ENCODE measurements at places on chromosomes 4 and X.

- no peak for DNase-seq
- no peak overlapping the region for H3K27ac ChIP-seq
- no peaks in the 10 kb centered on the region for H3K36me3 ChIP-seq
- H3K4me1 ChIP-seq = no peaks in the 10 kb centered on the region
- no peaks in the 10 kb centered on the region for H3K27me3 ChIP-seq
Observed at GRCh38 chrX:149282909-149283308, 222.2 kb downstream of the IDS start.

- no peaks in the 10 kb centered on the region for H3K27me3 ChIP-seq
- no peaks in the 10 kb centered on the region for H3K36me3 ChIP-seq
- no peak overlapping the region for H3K4me3 ChIP-seq
- H3K4me1 ChIP-seq = no peaks in the 10 kb centered on the region
Observed at GRCh38 chr4:148923881-148924280, 481.7 kb upstream of the NR3C2 start.

GRCh38 chr4:106039796-106040195, 144.5 kb downstream of the NPNT start:
- no peak for DNase-seq
- no peak overlapping the region for H3K4me3 ChIP-seq
- H3K36me3 ChIP-seq = no peaks in the 10 kb centered on the region
- H3K4me1 ChIP-seq = peaks cover under 1% of the 10 kb centered on the region

- no peaks in the 10 kb centered on the region for H3K27me3 ChIP-seq
- H3K4me1 ChIP-seq = no peaks in the 10 kb centered on the region
- H3K36me3 ChIP-seq = no peaks in the 10 kb centered on the region
- H3K27ac ChIP-seq = no peak overlapping the region
- no peak overlapping the region for H3K4me3 ChIP-seq
- DNase-seq = no peak
Observed at GRCh38 chr4:159298502-159298901, 195.6 kb downstream of the RAPGEF2 start.

DNA sequence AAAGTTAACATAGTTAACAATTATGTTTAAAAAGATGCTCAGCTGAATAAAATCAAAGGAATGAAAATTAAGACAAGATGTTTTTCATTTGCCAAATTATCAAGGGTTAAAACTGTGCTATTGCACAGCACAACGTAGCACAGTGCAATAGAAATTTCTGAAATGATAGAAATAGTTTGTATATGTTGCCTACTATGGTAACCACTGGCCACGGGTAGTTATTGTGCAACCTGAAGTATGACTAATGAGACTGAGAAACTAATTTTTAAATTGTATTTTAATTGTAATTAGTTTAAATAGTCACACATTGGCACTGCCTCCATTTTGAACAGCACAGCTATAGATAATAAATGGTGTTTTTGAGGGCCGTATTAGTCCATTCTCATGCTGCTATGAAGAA, 343.1 kb upstream of the FAM241A start:
- H3K36me3 ChIP-seq = no peaks in the 10 kb centered on the region
- no peak overlapping the region for H3K4me3 ChIP-seq
- no peak overlapping the region for H3K27ac ChIP-seq
- no peak for DNase-seq
- H3K27me3 ChIP-seq = no peaks in the 10 kb centered on the region

GRCh38 chr4:183738081-183738673, 79.1 kb downstream of the TRAPPC11 start:
- H3K36me3 ChIP-seq = no peaks in the 10 kb centered on the region
- H3K27ac ChIP-seq = no peak overlapping the region
- DNase-seq = no peak
- H3K27me3 ChIP-seq = no peaks in the 10 kb centered on the region
- H3K4me3 ChIP-seq = no peak overlapping the region

- peaks cover 5% of the 10 kb centered on the region for H3K36me3 ChIP-seq
- H3K27ac ChIP-seq = no peak overlapping the region
- no peaks in the 10 kb centered on the region for H3K27me3 ChIP-seq
- H3K4me1 ChIP-seq = no peaks in the 10 kb centered on the region
- DNase-seq = no peak
Observed at GRCh38 chr4:26723216-26723615, 137.4 kb upstream of the STIM2 start.

GRCh38 chrX:140822184-140822583, 112.6 kb downstream of the LINC00632 start:
- no peaks in the 10 kb centered on the region for H3K36me3 ChIP-seq
- H3K4me1 ChIP-seq = no peaks in the 10 kb centered on the region
- no peak overlapping the region for H3K4me3 ChIP-seq
- DNase-seq = no peak

GRCh38 chr4:120536884-120537283, 385.6 kb downstream of the PRDM5 start:
- H3K4me1 ChIP-seq = no peaks in the 10 kb centered on the region
- no peaks in the 10 kb centered on the region for H3K36me3 ChIP-seq
- no peak overlapping the region for H3K4me3 ChIP-seq
- H3K27me3 ChIP-seq = no peaks in the 10 kb centered on the region

DNA sequence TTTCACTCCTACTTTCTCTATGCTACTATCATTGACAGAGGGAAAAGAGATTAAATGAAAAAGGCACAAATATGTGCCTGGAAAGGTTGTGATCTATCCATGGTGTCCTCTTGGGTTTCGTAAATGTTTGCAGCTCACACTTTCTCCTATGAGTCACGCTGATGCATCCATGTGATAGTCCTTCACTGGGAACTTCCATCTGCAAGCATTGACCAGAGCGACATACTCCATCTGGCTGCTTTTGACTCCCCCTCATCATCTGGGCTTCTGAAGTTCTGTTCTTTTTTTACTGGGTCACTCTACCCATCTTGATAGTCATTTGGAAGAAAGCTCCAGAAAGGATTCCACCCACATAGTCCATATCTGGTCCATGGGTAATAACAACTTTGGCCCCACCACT, 84.7 kb upstream of the NDST3 start:
- H3K27me3 ChIP-seq = no peaks in the 10 kb centered on the region
- H3K4me1 ChIP-seq = no peaks in the 10 kb centered on the region
- DNase-seq = no peak
- no peaks in the 10 kb centered on the region for H3K36me3 ChIP-seq
- no peak overlapping the region for H3K4me3 ChIP-seq
- no peak overlapping the region for H3K27ac ChIP-seq

GRCh38 chr4:57184378-57185029, 74.3 kb upstream of the IGFBP7 start:
- no peak overlapping the region for H3K27ac ChIP-seq
- no peaks in the 10 kb centered on the region for H3K4me1 ChIP-seq
- no peak for DNase-seq
- H3K4me3 ChIP-seq = no peak overlapping the region

DNA sequence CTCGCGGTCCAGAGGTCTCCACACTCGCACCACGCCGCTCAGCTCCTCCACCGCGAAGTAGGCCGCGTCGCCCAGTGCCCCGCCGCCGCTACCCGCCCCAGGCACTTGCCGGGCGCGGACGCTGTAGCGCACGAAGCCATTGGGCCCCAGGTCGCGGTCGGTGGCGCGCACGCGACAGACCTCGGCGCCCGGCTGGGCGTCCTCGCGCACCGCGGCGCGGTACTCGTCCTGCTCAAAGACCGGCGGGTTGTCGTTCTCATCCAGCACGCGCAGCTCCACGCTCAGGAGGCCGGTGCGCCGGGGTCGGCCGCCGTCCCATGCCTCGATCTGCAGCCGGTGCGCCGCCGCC, 1.4 kb downstream of the DCHS2 start:
- DNase-seq = no peak
- no peak overlapping the region for H3K4me3 ChIP-seq
- no peaks in the 10 kb centered on the region for H3K27me3 ChIP-seq
- no peak overlapping the region for H3K27ac ChIP-seq
- H3K36me3 ChIP-seq = no peaks in the 10 kb centered on the region

GRCh38 chrX:12967711-12968465, 7.0 kb upstream of the TMSB4X start:
- H3K27me3 ChIP-seq = no peaks in the 10 kb centered on the region
- H3K27ac ChIP-seq = no peak overlapping the region
- DNase-seq = no peak
- H3K4me1 ChIP-seq = no peaks in the 10 kb centered on the region
- no peak overlapping the region for H3K4me3 ChIP-seq

DNA sequence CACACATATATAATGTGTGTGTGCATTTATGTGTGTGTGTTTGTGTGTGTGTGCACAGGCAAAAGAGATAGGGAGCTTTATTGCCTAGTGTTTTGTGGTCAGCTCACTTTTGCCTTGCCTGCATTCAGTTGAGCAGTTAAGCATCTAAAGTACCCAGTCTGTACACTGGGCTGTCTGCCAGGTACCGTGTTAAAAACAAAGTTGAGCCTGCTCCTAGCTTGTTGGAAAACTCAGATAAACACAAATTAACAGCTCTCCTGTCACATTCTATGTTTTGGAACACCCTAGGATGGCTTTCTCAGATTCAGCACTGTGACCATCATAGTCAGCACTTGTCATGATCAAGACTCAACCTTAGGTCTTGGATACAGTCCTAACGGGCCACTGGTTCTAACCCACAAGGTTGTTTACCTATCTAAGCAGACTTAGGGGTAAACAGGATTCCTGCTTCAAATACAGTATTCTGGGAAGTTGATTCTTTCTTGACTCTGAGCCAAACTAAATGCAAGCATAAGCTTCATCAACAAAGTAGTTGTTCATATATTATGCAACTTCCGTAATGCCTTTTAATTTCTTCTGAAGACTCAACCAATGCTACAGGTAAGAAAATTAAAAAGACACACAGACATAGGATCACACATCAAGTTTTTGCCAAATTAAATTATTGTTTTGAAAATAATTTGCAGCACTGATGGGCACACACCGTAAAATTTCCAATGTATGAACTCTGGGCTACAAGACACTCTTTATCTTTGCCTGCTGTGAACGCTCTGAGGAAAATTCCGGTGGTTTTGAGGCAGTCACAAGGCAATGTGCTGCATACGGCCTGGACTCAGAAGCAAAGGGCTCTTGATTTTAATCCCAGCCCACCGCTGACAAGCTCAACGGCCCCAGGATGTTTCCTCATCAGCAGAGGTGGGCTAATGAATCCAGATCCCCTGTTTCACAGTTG, 11.3 kb upstream of the CD99 start:
- H3K4me1 ChIP-seq = no peaks in the 10 kb centered on the region
- no peaks in the 10 kb centered on the region for H3K27me3 ChIP-seq
- H3K36me3 ChIP-seq = no peaks in the 10 kb centered on the region
- H3K4me3 ChIP-seq = no peak overlapping the region
- no peak overlapping the region for H3K27ac ChIP-seq
- DNase-seq = no peak

DNA sequence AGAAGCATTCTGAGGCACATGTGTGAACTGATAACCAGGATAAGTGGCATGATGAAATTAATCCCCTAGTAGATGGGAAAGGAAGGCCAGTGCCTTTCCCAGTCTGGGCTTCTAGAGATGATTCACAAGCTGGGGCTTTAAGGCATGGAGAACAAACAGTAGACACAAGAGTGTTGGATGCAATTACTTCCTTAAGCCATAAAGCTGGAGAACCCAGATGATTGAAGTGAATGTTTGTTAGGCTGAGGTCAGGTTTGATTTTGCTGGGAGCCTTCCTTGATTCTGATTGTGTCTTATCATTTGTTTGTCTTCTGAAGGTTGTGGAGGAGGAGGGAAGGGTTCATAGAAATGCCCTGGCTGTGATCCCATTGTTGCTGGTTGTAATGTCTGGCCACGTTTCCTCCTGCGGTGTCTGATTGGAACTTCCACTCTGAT, 125.2 kb downstream of the NHS start:
- no peak overlapping the region for H3K4me3 ChIP-seq
- peaks cover 2% of the 10 kb centered on the region for H3K4me1 ChIP-seq
- H3K27ac ChIP-seq = no peak overlapping the region
- DNase-seq = no peak
- no peaks in the 10 kb centered on the region for H3K27me3 ChIP-seq

DNA sequence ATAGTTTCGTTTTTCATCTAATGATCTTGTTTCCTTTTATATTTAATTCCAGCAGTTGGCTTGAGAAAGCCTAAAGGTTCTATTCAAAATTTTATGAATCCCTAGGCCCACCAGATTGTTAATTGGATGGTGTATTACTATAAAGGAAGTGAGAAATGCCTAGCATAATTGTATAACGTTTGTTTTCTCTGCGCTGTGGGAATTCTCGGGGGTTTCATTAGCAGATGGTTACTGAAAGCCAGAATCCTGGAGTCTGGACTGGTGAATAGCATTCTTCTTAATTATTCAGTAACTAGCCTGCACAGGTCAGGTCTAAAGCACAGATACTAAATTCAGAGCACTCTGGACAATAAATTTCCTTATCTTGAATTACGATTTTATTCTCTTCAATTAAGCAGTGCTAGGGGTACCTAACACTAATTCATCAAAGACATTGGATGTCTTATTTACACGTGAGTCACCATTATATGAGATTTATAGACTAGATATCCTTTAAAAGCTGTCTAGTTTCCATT, 459.4 kb downstream of the DTHD1 start:
- H3K27me3 ChIP-seq = no peaks in the 10 kb centered on the region
- DNase-seq = no peak
- no peak overlapping the region for H3K27ac ChIP-seq

- H3K27me3 ChIP-seq = no peaks in the 10 kb centered on the region
- no peak overlapping the region for H3K4me3 ChIP-seq
- no peak overlapping the region for H3K27ac ChIP-seq
- no peak for DNase-seq
- no peaks in the 10 kb centered on the region for H3K36me3 ChIP-seq
- H3K4me1 ChIP-seq = no peaks in the 10 kb centered on the region
Observed at GRCh38 chr4:71126719-71127118, 133.3 kb downstream of the DCK start.

DNA sequence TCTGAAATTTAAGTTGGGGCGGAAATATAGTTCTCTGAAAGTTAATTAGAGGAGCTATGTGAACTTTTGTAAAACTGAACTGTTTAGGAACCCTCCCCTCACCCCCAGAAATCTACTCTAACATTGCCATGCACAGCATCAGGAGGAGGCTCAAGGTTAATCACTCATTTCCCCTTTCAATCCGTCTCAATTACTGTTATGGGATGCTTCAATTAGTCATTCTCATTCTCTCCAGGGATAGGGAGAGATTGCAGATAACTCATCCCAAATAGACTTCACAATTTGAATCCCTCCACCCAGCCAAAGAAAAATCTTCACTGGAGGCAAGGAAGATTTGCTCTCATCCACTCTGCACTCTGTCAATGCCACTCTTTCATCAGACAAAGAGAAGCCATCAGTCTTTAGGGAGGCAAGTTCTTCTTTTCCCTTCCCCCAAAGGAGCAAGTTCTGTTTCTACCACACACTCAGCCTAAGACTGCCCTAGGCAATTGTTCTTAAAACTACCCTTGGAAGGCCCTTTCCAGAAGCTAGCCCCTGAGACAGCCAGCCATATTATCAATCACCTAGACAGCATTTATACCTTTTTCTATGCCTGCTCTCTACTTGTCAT, 140.4 kb downstream of the SLC10A7 start:
- H3K27me3 ChIP-seq = no peaks in the 10 kb centered on the region
- no peaks in the 10 kb centered on the region for H3K4me1 ChIP-seq
- H3K36me3 ChIP-seq = no peaks in the 10 kb centered on the region
- H3K4me3 ChIP-seq = no peak overlapping the region
- DNase-seq = no peak
